Muscle of arm (tissue), 14 donors: ENCODE measurements at places on chromosomes 5 and 9.

DNA sequence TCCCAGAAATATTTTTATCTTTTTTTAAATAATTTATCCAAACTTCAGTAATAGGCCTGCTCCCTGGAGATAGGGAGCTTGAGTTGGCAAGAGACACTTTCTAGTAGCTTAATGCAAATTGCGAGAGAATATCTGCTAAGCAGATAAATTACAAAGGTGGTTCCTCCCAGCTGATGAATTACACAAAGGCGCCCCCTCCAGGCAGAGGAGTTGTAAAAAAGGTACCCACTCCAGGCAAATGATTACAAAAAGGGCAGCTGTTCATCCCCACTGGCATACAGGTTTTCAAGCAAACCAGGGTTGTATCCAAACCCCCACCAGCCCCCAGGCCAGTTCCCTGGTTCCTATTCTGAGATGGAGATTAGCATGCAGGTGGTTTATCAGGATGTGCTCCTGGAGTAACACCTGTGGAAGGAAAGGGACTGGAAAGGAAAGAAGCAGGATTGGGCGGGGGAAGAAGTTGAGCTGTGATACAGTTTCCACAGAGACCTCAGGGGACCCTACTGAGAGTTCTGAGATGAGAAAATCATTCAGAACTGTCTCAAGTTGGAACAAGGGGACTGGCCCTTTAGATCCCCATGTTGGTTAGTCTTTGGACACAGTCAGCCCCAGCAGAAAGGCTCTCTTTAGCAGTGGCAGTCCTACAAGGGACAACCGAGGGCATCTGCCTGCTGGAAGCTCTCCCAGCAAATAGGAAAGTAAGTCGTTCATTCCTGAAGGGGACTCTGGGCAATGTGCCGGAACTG lies 25.5 kb downstream of the ESM1 start:
- no peak for DNase-seq

DNA sequence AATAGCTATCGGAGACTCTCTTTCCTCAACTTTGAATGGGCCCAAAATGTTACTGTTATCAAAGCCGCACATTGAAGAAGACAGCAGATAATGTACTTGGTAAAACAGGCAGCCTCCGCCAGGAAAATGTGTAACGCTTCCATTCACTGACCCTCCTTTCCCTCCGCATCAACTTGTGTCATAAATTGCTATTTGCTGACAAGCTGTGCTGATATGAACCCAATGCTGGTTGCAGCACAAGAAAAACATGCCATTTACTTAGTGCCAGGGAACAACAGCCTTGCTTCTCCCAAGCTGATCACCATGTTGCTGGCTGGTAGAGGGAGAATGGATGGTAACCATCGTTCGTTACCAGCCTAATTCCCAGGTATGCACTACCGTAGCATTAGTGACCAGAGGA lies 162.6 kb upstream of the PPP1R2B start:
- no peak for DNase-seq

DNA sequence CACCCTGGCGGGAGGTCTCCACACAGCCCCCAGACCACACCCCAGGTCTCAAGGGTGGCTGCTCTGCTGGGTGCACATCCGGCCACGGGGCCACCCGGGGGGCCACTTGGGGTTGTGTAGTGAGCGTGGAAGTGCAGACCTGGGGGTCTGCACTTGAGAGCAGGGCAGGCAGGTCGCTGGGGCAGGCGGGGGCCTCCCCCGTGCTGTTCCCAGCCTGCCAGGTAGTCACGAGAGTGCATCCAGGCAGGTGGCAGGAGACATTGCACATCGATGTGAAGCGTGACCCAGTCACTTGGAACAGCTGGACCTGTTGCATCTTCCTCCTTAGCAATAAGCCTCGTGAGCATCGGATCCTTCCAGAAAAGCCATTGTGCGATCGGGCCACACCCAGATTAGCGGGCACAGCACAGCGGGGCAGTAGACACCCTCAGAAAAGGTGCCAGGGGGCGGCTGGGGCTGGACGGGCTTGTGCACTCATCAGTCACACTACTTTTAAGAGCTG lies 4.8 kb upstream of the ENTPD8 start:
- DNase-seq, result no peak

DNA sequence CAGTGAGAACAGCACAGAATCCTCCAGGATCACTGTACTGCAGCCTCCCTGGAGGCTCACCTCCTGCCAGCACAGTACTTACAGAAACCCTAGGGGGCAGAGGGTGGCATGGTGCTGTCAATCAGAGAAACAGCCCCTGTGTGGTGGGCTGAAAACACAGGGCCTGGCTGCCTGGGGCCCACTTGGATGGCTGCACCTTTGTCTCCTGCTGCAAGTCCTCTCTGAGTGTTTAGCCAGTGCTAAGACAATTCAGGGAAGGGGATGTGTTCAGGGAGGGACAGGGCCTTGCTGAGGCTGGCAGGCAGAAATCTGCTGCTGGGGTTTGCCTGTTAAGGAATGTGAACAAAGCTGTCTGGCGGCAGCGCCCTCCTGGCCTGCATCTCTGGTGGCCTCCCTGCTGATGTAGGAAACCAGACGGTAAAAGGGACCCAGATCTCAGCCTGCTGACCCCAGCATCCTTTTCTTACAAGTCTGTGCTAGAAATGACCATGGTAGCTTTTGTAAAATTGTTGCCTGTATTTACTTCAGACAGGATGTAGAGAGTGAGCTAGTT lies 39.5 kb downstream of the PRRC2B start:
- no peak for DNase-seq

DNA sequence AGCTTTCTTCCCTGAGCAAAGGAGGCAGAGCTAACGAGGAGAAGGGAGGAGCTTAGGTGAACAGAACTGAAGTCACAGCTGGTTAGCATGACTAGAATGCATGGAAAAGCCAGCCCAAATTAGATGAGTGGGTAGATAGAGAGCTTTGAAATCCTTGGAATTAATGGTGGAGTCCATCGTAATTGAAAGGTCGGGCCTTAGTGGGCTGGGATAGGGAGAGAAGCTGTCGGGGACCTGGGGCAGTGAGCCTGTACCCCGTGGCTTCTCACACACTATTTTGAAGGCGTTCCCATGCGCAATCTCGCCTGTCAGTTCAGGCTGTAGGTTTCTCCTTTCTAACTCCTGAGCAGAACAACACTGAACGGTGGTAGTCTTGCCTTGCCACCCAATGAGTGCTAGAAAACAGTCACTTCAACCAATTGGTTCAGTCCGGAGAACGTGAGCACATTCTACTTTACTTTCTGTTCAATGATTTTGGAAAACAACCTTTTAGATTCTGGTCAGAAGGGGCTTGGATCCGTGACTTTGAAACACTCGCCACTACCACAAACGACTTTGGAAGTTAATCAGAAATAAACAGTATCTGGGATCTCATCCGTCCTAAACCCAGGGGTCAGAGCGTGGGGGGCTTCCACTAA lies 655 bp upstream of the RAI14 start:
- peak; percentile 84 for DNase-seq

- no peak for DNase-seq
Measured at GRCh38 chr5:76683816-76684731, 31.9 kb upstream of the F2R start.

GRCh38 chr9:96450613-96451528 lies 902 bp downstream of the HABP4 start:
- no peak for DNase-seq

DNA sequence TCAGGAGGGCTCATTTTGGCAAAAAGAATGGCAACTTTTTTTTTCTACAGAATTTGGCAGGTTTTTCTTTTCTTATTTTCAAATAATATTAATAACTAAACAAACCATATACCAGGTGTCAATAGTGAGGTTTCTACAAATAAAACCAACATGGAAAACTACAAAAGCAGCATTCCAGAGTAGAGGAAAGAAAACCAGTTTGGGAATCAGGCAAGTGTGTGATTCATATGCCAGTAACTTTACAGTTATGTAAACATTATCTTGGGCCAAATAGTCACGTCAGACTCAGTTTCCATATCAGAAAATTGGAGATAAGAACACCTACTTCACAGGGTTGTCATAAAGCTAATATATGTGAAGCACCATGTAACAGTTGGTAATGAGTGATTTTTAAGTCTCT lies 51.7 kb downstream of the FBXW11 start:
- no peak for DNase-seq

DNA sequence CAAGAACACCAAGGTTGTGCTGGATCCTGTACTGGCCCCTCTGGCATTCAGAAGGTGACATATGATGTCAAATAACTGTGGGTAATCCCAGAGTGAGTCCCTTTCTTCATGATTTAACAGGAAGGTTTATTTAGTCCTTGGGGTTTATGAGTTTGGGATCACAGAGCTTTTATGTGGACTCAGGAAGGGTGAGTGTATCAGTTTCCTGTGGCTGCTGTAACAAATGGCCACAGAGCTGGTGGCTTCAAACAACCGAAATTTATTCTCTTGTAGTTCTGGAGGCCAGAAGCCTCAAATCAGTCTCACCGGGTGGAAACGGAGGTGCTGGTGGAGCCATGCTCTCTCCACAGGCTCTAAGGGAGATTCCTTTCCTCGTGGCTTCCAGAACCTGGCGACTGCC lies 157.7 kb downstream of the MELK start:
- no peak for DNase-seq

DNA sequence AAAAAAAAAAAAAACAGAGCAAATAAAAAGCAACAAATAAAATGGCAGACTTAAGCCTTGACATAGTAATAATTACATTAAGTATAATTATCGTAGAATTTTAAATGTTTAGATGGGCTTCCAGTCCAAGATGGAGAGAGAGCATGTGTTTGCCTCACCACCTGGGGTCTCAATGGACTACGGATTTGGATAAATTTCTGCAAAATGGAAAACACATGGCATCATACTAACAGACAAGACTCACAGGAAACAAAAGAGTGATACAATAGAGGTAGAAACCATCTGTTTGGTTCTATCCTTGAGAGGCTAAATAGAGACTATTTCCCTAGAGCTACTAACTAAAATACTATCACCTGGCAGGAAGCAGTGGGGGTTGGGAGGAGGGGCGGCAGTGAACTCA lies 144.3 kb downstream of the MUSK start:
- no peak for DNase-seq

DNA sequence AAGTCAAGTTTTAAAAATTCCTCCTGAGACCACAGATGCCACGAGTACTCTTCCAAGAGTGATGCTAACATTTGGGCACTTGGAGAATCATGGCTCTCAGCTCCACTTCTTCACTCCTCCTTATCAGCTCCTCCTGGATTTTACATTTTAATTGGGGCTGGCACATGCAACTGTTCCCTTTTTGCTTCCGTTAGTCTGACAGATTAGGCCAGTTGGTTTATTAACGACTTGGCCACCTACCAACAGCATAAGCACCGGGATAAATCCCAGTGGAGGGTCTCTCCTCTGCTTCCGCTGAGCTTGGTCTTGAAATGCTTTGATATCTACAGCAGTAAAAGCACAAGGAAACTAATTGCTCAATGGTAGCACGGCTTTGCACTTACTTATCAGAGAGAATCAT lies 134.6 kb upstream of the RASEF start:
- DNase-seq, result no peak

GRCh38 chr9:137639303-137640051 lies 20.7 kb downstream of the EHMT1 start:
- DNase-seq, result no peak

- no peak for DNase-seq
Measured at GRCh38 chr9:128918921-128919320, 1.9 kb upstream of the PHYHD1 start.

GRCh38 chr5:93830893-93831292 lies 89.5 kb upstream of the POU5F2 start:
- no peak for DNase-seq

- no peak for DNase-seq
Measured at GRCh38 chr5:83586874-83587776, 115.6 kb downstream of the VCAN start.

GRCh38 chr5:10480237-10480985 lies 38.7 kb downstream of the ROPN1L start:
- DNase-seq, result no peak

GRCh38 chr5:9441610-9442009 lies 104.3 kb downstream of the SEMA5A start:
- DNase-seq, result no peak
